CD4-positive, alpha-beta T cell (primary cell): ENCODE measurements at places on chromosomes 12 and 14.

- DNase-seq = no peak
These were observed 58.9 kb upstream of the SRSF5 start for GRCh38 chr14:69708049-69708448.

GRCh38 chr12:18551106-18551505 is 186.7 kb downstream of the PLCZ1 start:
- DNase-seq = no peak

- DNase-seq = no peak
These were observed 4.9 kb downstream of the AACS start for GRCh38 chr12:125070112-125070511.

DNA sequence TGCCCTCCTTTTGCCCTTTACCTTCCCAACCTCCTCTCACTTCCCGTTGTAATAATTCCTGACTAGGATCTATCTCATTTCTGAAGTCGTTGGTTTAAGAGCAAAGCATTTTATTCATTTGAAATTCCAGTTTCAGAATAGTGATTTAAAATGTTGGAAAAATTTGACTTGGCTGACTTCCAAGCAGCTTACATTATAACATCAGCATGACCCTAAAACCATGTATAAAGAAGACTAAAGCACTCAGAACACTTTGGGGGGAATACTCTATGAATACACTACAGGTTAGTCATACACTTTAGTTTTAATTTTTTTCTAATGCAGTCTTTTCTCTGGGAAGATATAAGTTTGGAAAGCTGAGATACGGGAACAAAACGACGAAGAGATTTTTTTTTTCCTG is 161.1 kb downstream of the BTG1 start:
- DNase-seq = no peak

DNA sequence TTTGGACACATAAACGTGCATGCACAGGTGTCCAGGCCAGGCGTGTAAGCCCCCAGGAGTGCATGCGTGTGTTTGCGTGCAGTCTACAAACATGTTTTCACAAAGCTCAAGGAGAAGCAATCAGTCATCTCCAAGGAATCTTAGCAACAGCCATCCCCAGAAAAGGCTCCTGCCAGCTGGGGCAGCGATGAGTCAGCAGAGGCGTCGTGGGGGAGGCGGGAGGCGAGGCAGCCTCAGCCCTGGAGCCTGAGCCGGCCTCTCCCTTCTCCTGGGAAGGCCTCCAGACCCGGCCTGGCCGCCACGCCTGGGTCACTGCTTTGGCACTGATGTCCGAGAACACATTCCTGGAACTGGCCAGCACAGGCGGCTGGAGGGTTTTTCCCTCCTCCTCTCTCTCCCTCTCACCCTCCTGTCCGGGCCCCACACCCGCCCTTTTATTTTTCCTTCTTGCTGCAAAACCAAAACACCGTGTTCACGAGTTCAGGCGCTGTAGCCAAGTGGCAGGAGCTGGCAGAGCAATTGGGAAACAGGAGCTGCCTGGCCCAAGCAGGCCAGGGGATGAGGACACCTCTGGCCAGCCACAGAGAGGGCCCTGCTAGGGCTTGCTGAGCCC is 92.7 kb downstream of the LRRC74A start:
- no peak for DNase-seq

GRCh38 chr14:39091716-39092115 is 11.3 kb downstream of the SEC23A start:
- no peak for DNase-seq

GRCh38 chr12:53624458-53624857 is 1.7 kb downstream of the ATF7 start:
- DNase-seq = no peak

- DNase-seq = no peak
These were observed 275.3 kb downstream of the EGLN3 start for GRCh38 chr14:33675415-33676130.

DNA sequence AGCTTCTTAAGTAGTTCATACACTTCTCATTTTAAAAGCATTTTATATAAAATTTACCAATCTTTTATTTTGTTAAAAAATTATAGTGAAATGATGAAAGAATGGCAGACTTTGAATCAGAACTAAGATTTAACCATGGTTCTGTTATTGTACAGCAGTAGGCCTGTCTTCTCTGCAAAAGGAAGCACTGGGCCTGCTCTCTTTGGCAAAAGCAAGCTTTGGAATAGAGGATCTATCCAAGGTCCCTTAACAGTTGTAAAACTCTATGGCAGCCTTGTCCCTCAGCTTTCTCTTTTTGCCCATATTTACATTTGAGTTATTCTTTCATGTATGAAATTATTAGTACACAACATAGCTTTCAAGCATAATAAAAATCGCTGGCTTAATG is 82.8 kb downstream of the PLEKHG7 start:
- no peak for DNase-seq

DNA sequence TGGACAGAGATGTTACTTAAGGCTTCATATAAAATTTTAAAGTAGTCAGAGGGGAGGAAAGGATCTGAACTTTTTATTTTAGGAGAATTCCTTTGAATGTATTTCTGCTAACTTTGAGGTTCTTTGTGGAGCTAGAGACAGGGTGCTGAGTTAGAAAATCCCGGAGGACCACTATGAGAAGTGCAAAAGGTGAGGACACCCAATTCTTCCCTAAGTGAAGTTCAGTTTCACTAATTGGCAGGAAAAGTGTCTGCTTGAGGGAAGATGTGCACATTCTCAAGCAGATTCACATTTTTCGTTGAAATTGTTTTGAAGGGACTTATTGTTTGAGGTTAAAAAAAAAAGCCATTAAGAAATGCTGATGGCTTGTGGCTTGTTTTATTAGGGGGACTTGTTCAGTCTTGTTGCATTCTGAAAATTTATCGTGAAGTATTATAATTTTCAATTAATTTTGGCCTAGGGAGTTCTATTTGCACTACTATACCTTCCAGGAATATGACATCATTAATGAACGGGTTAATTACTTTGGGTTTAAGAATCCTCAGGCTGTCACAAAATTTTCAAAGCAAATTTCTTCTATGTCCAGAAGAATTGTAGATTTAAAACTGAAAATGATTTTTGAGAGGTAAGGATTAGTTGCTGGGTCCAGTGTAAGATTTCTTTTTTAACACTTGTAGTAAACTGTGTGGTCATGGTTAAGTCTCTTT is 1.8 kb downstream of the PCNX1 start:
- DNase-seq = no peak

- DNase-seq = no peak
These were observed 12.5 kb upstream of the KRT82 start for GRCh38 chr12:52418576-52419110.

- DNase-seq = no peak
These were observed 135.1 kb downstream of the ERC1 start for GRCh38 chr12:1126091-1126490.

- no peak for DNase-seq
These were observed 17.6 kb downstream of the CKB start for GRCh38 chr14:103504991-103505565.

DNA sequence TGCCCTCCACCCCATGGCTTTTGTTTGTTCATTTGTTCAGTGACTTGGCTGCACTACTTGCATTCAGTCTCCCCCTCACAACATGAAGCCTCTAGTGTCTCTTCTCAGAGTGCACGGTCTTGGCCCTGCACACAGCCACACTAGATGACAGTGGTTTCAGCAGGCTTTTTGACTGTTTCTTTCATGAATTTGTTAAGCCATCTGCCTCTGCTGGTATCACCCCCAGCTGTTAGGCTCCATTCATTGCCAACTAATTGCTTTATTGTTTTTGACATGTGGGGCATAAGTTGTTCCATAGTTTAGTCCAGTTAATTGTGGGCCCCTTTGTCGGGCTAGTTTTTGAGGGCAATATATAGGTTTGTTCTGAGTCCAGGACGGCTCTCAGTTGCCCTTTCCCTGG is 18.8 kb downstream of the OS9 start:
- DNase-seq = no peak

DNA sequence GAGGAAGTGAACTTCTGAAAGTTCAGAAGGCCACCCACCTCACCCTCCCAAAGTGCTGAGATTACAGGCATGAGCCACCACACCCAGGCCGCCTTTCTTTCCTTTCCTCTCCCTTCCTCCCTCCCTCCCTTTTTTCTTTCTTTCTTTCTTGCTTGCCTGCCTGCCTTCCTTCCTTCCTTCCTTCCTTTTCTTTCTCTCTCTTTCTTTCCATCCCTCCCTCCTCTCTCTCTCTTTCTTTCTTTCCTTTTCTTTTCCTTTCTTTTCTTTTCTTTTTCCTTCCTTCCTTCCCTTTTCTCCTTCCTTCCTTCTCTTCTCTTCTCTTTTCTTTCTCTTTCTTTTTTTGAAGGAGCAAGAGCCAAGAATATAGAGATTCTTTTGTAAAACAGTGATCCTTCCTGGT is 208.3 kb upstream of the HMGA2 start:
- DNase-seq = no peak

- DNase-seq = no peak
These were observed 22.3 kb downstream of the MSRB3 start for GRCh38 chr12:65300679-65301349.

- DNase-seq = no peak
These were observed 352.2 kb upstream of the KITLG start for GRCh38 chr12:88932457-88932856.

- no peak for DNase-seq
These were observed 450.4 kb downstream of the LRFN5 start for GRCh38 chr14:42057111-42057510.

- no peak for DNase-seq
These were observed 531.2 kb upstream of the MGAT4C start for GRCh38 chr12:86787419-86787818.

GRCh38 chr14:57405562-57405961 is 15.2 kb downstream of the NAA30 start:
- DNase-seq = no peak

- DNase-seq = no peak
These were observed 32.7 kb downstream of the SLC25A21 start for GRCh38 chr14:37139710-37140109.

GRCh38 chr14:102486513-102487203 is 22.9 kb downstream of the ANKRD9 start:
- no peak for DNase-seq

DNA sequence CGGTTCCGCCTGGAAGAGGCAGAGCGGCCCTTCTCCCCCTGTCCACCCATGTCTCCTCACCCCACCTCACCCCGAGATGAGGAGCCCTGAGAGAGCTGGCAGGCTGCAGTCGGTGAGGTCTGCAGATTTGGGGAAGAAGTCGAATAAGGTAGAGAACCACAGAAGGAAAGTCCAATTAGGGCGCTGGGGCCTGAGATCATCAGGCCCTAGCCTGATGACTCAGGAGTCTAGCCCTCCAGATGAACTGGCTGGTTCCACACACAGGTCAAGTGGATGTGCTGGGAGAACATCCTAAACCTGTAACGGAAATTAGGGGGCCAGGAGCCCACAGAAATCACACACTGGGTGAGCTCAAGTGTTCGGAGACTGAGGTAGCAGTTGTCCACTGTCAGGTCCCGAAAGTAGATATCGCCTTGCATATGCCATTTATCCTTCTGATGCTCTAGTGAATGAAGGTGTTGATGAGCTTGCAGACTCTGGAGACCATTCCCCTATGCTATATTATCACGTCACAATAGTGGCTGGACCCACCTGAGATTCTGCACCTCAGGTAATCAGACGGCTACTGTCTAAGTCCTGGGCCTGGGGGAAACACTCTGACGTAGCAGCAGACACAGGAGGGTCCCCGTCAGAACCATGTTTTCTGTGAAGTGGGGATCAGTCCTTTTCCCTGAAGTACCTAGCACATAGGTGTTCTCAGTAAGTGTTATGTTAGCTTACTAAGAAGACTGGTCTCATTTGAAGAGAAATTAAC is 886 bp upstream of the METTL17 start:
- DNase-seq = no peak

DNA sequence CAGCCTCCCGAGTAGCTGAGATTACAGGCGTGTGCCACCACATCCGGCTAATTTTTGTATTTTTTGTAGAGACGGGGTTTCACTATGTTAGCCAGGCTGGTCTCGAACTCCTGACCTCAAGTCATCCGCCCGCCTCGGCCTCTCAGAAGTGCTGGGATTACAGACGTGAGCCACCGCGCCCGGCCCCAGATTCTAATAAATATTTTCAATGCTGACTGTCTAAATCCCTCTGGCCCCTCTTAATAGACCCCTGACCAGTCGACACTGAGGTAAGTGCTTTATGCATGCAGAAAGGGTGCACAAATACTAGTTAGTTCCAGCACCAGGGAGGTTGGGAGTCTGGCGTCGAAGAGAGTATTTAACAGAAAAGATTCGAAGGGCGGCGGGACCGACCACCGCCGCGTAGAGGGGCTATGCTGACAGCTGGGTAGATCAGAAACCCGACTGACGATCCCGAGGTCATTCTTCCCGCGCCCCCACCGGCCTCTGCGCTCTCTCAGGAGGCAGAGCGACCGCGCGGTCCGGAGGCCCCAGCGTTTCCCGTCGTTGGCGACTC is 1.1 kb upstream of the SPATS2 start:
- DNase-seq = no peak

DNA sequence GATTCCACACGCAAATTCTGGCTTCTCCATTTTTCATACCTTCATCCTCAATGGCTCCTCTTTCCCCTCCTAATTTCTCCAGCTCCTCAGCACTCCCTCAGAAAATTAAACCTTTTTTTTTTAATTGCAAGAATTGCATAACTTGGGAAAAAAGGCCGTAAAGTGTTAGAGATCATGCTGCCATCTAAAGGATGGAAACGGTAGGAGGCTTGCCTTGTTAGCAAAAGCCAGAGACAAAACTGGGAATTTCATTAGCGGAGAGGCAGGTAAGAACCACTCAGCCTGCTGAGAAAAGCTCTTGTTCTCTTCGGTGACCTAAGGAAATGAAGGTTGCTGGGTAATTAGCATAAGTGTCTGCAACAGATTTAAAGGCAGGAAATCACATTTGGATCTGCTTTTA is 204.3 kb downstream of the AEBP2 start:
- no peak for DNase-seq

- no peak for DNase-seq
These were observed 21.3 kb downstream of the PRKD1 start for GRCh38 chr14:29906256-29906870.

DNA sequence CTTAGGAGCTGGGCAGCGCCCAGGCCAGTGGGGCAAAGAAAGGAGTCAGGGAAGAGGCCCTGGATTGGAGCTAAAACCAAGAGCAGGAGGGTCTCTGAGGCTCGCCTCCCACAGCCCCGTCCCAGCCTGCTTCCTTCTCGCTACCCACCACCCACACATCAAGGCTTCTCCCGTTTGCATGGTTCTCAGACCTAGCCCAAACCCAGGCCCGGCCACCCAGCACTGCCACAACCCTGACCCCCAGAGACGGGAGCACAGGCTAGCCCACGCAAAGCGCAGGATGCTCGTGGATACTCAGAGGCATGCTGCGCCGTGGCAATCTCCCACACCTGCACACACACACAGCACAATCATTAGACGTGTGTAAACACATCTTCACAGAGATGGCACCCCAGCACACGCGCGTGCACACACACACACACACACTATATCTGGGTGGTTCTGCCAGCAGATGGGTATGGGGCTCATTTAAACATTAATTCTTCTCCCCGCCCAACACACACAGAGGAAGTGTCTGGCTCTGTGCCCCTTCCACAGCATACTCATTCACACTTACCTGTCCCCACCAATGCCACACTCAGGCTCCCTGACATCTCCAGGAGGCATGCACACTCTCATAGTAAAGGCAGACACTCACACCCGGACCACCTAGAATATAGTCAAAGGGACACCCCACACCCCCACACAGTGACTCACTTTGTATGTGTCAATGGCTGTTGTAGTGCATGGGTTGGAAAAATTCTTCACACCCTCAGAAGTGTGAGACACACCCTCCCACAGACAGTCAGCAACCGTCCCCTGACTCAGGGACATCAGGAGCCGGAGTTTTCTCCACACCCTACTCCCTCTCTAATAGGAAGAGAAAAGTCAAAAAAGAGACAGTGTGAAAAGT is 1.1 kb downstream of the CARMIL3 start:
- DNase-seq = no peak
